Hippocampal formation (tissue), 2 donors: ENCODE measurements at places on chromosomes 3 and 15.

GRCh38 chr3:82745544-82745943, 984.1 kb upstream of the GBE1 start:
- no peak for DNase-seq

- no peak for DNase-seq
Measured at GRCh38 chr15:62257996-62258521, 93.0 kb upstream of the C2CD4B start.

- DNase-seq, result no peak
Measured at GRCh38 chr3:116417151-116417550, 28.1 kb downstream of the LSAMP start.

DNA sequence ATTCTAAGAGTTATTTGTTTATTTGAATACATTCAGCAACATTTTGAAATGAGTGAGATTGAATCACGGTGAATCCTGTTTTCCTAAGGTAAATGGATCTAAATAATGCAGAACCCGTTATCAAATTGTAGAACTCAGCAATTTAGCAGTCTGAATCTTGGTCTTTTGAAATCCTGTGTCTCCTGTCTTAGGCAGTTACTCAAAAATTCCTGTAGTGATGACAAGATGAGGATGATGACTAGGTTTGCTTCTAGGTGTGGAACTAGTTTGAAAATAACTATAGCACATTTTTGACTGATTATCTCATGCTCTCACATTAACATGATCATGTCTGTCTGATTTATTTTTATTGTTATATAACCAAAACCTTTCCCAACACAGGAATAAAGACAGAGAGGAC, 115.0 kb downstream of the RAP2B start:
- no peak for DNase-seq

DNA sequence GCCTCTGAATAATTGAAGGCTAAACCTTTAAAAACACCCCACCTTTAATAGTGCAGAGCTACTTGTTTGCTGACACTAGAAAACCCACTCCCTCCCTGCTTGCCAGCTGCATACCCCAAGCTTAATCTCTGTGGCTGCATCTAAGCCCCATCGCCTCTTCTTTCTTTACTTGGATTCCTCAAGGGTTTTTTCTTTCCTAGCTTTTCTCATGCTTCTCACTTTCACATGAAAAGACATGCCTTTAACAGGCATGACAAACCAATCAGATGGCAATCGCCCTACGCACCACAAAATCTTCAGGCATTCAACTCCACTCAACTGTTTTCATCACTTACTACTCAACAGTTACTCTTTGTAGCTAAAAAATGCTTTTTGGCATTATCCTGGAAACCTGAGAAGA, 77.5 kb downstream of the PLD1 start:
- no peak for DNase-seq

DNA sequence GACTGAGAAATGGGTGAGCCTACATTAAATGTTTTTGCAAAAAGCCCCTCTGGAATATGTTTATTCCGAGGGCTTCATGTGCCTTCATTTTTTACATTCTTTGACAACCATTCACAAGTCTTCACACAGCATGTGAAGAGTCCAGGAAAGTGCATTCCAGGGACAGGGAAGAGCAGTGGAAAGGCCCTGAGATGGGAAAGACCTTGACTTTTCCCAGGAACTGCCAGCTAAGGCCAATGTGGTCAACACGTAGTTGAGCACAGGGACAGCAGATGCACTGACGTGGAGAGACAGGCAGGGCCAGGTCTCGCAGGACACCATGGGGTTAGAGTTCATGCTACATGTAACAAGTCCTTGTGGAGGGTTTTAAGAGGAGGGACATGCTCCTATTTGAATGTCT, 21.7 kb downstream of the SSR3 start:
- no peak for DNase-seq

DNA sequence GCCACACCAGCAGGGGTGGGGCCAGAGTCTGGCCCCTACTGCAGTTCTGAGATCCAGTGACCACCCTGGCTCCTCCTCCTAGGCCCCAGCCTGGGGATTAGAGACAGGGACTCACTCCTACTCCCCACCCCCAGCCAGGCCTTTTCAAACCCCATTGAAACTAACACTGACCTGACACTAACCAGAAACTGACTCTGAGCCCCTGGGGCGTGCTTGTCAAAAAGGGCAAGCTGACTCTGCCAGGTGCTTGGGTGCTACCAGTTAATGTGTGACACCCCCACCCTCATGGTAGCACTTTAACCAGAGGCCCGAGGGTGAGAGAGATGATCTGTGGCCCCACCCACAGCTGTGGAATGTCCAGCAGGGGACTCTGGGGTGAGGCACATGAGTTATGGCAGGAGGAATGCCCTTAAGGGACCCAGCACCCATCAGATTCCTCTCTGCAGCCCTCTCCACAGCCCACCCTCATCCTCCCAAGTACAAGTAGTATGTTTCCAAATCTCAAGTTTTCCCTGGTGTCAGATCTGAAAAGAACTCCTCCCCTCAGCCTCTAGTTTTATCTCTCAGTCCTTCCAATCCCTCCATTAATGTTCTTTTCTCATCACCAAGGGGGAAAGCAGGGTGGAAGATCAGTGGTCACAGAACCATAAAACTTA, 1.4 kb downstream of the PTH1R start:
- no peak for DNase-seq

DNA sequence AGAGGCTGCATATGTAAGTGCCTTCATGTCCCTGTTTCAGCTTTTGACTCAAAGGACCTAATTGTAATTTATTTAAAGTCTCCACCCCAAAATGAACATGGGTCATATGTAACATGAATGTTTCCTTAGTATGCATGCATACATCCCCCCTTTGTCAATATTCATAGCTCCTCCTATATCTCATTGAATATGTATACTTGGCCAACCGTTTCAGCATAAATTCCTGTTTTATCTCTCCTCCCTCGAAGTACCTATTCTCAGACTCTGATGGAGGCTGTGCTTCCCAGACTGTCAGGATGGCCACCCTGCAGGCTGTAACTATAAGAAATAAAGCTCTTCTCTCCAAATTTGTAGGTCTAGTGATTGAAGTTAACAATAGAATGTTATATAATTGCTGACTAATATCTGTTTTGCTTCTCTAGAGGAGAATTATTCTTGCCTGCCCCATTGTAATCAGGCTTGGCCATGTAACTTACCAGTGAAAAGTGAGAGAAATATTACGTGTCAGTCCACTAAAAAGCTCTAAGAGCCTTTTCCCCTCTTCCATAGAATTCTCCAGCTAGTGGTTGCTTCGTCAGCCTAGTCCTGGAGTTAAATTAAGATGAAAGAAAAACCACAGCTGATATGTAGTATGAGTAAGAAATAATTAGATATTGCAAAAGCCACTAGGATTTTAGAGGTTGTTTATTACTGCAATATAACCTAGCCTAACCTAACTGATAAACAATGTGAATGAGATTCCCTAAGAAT, 245.1 kb downstream of the ZNF385D start:
- no peak for DNase-seq

DNA sequence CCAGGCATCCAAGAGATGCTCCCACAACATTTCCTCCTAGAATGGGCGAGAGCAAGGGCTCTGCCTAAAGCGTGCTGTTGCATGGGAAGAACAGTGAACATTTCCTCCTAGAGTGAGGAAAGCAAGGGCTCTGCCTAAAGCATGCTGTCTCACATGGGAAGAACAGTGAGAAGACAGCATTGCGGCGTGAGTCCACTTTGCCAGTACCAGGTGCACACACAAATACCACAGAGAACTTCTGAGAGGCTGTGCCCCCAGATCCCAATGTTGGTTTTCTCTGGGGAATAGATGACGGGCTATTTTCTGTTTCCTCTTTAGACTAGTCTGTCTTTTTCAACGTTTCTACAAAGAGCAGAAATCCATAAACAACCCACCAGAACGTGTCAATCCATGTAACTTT, 142.9 kb downstream of the LRRK1 start:
- no peak for DNase-seq

DNA sequence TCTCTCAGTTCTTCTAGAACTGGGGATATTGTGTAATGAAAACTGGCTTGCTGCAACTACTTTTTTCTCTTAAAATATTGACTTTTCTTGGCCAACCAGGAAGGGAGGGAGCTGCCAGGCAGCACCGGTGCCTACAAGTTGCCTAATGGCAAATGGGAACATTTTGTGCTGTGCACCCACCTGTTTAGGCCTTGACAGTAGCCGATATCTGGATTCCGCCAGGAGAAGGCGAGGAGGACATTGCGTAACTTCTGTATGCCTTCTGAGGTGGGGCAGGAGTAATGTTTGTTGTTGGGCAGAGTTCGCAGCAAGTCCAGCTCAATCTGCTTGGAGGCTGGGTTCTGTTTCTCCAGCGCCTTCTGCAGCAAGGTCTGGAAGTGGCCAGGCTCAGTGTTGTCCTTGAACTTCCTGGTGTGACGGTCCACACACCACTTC, 64.9 kb downstream of the TBC1D2B start:
- DNase-seq, result no peak

DNA sequence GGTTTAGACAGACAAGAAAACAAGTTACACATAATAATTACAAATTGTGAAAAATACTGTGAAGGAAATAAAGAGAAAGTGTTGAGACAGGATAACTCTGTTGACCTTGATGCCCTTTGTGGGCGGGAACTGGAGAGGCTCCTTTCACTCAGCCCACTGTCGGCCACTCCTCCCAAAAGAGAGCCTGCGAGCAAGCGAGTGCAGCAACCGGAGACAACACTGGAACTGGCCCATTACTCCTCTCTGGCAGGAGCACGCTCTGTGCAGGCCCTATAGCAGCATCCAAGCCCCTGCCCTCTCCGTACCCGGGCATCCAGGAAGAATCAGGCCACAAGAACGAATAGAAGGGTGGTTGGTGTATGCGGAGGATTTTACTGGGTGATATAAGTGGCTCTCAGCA, 16.2 kb upstream of the DUT start:
- DNase-seq, result no peak

- no peak for DNase-seq
Measured at GRCh38 chr3:54421943-54422342, 299.6 kb downstream of the CACNA2D3 start.

GRCh38 chr15:62975515-62975914, 67.0 kb upstream of the TPM1 start:
- DNase-seq, result no peak

DNA sequence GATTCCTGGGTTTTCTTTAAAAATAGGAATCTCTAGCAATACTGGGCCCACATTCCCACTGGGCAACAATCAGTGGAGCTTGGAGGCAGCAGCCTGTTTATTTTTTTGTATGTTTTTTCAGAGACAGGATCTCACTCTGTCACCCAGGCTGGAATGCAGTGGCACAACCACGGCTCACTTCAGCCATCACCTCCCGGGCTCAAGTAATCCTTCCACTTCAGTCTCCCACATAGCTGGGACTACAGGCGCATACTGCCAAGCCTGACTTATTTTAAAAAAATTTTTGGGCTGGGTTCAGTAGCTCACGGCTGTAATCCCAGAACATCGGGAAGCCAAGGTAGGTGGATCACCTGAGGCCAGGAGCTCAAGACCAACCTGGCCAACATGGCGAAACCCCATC, 29.1 kb upstream of the GNB5 start:
- DNase-seq, result no peak

- DNase-seq, result no peak
Measured at GRCh38 chr15:101522621-101523559, 33.4 kb upstream of the PCSK6 start.

GRCh38 chr3:33035596-33035995, 61.4 kb downstream of the GLB1 start:
- no peak for DNase-seq

- no peak for DNase-seq
Measured at GRCh38 chr15:63858881-63859280, 25.1 kb upstream of the HERC1 start.

DNA sequence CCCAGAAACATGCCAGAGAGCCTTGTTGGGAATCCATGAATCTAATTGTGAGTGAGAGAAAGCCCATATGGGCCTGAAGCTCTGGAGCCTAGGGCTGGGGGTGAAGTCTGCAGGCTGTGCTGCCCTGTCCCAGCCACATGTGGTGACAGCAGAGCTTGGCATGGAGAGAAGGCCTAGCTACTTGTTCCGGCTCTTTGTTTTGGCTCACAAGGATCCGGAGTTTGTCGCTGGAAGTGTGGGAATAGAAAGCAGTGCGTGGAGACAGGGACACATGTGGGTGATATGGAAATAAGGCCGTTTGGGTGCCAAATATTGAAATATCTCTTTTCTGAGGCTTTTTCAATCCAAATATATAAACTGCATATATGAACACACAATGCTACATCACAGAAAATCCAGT, 78.2 kb downstream of the CLSTN2 start:
- no peak for DNase-seq
